ENCODE measurements at places on chromosomes 3 and 15.

DNA sequence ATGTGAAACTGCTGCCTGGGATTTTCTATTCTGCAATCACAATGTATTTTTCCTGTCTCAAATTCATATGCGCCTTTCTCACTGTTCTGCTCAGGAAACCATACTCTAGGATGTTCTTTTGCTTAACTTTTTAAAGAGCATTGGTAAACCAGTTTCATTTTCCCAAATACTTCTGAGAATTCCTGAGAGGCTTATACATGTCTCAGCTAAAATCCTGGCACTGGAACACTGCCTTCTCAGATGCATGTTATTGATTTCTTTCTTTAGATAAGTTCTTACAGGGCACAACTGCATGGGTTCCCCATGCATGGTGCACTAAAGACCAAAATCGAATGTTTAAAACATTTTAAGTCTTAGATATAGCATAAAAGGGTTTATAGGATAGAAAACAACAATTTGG lies 178.3 kb upstream of the PLSCR5 start:
- no peak for DNase-seq

DNA sequence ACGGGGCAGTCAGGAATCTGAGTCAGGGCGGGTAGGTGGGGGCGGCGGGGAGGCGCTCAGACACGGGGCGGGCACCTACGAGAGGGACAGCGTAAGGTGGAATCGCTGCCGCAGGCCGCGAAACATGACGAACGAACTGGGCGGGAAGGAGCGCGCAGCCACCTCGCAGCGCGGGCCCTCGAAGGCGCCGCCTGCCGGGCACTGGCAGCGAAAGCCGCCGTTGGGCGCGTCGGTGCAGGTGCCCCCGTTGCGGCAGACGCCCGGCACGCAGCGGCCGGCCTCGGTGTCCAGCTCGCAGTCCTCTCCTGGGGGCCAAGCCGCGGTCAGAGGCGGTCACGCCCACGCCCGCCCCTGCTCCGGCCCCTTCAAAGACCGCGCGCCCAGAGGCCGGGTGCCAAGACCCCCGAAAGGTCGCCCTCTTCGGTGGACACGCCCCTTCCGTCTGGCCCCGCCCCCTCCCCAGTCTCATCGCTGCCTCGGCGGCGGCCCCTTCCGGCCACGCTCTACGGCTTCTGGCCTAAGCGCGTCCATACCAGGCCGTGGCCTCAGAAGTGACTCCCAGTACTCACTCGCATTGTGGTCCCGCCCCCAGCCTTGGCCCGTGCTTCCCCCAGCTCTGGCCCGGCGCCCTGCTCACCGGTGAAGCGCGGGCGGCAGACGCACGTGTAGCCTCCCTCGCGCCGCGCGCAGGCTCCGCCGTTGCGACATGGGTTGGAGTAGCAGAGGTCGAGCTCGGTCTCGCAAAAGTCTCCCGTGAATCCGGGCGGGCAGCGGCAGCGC lies 6.4 kb downstream of the CELSR3 start:
- DNase-seq, result peak; percentile 73

DNA sequence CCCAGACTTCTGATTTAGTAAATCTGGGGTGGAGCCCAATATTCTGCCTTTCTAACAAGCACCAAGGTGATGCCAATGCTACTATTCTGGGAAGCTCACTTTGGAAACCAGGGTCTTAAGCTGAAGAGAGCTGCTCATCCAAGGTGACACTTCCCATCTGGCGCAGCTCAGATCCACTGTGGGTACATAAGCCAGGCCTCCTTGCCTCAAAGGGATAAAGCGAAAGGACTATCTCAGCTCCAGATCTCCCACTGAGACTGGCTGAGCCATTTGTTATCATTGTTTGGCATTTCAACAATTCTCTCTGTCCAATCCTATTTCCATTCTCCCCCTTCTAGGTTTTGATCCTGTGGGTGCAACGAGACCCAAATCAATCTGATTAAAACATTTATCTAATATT lies 323.8 kb downstream of the GBE1 start:
- no peak for DNase-seq

GRCh38 chr3:194272221-194272620 lies 78.9 kb downstream of the CPN2 start:
- DNase-seq, result no peak

GRCh38 chr15:74978503-74978902 lies 16.9 kb upstream of the SCAMP5 start:
- no peak for DNase-seq

DNA sequence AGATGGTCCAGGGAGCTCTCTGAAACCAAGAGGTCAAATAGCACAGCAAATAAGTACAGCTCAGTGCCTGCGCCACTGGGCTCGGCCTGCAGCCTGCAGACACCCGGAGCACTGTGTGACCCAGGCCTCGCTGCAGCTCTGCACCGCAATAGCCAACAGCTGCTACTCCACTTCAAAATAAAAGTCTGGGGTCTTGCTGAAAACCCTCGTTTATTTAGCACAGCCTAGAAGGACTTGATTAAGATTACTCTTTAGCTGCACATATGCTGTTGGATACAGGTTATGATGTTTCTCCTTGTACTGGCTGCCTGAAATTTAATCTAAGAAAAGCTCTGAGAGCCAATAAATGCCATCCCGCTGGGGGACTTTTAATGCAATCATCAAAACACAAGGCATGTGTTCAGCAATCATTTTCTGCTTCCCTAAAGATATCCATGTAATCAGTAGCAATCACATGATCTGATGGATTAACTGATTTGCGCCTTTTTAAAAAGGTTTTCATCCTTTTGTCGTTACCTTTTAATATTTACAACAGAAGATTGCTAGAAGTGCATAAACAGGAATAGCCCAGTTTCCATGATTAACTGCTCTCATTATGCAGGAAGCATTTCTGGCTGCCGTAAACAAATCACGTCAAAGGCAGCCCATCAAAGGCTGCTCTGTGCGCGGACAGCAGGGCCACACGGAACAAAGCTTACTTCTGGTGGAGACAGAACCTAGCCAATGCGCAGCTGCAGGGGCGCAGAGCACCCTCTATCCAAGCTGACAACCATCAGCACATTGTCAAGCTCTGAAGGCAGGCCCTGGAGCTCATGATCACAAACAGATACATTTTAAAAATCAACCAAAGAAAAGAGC lies 58.8 kb downstream of the CLASP2 start:
- DNase-seq, result no peak

DNA sequence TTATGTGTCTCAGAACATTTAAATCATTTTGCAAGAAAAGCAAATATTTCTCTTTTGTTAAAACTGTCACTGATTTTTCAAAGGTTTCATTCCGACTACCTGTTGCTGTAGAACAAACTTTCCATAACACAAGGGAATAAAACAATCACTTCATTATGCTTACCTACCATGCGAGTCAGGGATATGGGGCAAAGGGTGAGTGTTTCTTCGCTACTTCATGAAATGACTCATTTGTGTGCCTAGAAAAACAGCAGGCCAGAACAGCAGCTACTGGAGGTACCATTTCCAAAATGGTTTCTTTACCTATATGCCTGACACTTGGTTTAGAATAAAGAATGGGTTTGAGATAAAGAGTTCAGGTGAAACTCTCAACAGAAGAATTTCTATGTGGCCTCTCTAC lies 712.5 kb downstream of the PLOD2 start:
- DNase-seq, result no peak

- DNase-seq, result no peak
Observed at GRCh38 chr15:58605931-58606530, 143.5 kb downstream of the ADAM10 start.

- no peak for DNase-seq
Observed at GRCh38 chr3:140931016-140931454, 10.6 kb upstream of the SLC25A36 start.

- DNase-seq, result no peak
Observed at GRCh38 chr15:74264081-74264501, 28.0 kb downstream of the CCDC33 start.

DNA sequence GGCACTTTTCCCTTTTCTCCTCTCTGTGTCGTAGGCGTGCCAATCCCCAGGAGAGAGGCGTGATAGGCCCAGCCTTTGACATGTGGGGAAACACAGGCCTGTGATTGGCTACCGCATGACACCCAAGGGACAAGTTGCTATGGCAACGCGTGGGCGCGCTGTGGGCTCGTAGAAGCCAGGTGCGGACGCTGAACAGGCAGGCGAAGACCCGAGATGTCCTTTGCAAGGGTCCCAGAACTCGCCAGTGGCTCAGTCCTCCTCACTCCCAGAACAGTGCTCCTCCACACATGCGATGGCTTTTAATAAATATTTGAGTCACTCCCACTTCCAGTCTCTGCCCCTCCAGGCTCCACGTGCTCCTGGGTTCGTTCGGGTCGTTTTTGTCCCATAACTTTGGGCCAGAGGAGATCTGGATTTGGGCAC lies 4.2 kb downstream of the SLC51B start:
- peak; percentile 78 for DNase-seq

DNA sequence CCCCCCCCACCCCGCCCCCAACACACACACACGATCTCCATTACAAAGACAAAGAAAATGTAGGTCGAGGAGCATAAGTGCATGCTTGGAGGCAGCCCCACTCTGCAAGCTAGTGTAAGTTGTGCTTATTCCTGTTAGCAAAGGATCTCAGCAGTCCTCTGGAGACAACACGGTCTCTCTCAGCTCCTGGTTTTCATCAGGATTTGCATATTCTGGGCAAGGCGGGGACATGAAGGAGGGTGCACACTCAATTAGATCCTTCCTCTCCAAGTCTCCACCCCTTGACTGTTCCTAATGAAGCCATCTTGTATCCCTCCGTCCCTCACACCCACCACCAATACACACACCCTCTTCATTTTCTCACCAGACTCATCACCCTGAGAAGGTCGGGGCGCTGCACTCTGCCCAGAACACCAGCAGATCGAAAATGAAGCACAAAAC lies 63.8 kb downstream of the MRPL46 start:
- no peak for DNase-seq

DNA sequence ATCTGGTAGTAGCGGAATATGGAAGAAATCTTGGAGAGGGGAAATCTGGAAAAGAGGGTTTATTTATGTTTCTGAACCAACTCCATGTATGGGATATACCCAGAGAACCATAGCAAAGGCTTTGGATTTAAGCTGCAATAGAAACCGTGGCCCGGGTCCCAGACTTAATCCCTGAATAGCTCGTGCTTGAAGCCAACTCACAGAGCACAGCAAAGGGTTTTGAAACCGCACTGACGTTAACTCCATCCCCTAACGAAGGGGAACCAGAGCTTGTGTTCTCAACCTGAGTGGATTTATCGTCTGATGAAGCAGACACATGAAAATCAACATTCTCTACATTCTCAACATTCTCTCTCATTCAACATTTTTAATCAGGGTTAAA lies 154.6 kb downstream of the APBA2 start:
- no peak for DNase-seq

- no peak for DNase-seq
Observed at GRCh38 chr15:31298707-31299172, 27.9 kb upstream of the KLF13 start.

GRCh38 chr3:126745760-126746394 lies 41.8 kb downstream of the CHCHD6 start:
- no peak for DNase-seq

DNA sequence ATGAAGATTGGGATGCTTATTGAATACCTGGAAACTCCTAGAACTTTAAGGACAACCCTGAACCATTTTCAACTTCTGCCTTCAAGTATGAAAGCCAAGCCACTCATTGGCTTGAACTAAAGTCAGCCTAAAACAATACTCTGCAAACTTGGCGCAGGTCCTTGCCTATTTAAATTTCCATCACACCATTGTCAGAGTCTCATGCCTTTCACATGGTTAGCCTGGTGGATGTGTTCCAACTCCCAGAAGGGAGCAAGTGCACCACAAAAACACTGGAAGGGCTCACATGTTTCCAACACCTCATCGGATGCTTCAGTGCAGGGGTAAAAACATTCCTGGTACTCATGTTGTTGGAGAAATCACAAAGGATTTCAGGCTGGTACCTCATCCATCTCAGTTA lies 511.6 kb upstream of the MDFIC2 start:
- no peak for DNase-seq

GRCh38 chr15:60353245-60353920 lies 44.4 kb downstream of the ANXA2 start:
- DNase-seq, result no peak

DNA sequence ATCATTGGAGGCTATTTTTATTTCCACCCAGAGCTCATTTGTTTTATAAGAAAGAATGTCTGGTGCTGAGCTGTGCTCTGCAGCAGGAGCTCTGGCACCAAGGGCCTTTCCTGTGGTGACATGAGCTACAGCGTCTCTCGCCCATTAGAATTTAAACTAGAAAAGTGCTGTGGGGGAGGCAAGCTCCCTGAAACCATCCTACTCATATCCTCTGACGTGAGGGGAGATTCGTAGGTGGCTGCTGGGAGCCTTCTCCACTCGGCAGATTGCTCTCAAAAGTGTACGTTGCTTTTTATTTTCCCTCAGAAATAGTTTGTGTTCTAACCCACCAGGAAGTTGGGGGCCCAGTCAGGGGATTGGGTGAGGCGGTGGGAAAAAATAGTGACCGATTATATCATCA lies 76.3 kb upstream of the ARHGEF3 start:
- DNase-seq, result peak; percentile 16

- DNase-seq, result no peak
Observed at GRCh38 chr3:197407053-197407452, 108.6 kb upstream of the DLG1 start.

GRCh38 chr3:169383770-169384169 lies 279.7 kb downstream of the MECOM start:
- DNase-seq, result no peak

DNA sequence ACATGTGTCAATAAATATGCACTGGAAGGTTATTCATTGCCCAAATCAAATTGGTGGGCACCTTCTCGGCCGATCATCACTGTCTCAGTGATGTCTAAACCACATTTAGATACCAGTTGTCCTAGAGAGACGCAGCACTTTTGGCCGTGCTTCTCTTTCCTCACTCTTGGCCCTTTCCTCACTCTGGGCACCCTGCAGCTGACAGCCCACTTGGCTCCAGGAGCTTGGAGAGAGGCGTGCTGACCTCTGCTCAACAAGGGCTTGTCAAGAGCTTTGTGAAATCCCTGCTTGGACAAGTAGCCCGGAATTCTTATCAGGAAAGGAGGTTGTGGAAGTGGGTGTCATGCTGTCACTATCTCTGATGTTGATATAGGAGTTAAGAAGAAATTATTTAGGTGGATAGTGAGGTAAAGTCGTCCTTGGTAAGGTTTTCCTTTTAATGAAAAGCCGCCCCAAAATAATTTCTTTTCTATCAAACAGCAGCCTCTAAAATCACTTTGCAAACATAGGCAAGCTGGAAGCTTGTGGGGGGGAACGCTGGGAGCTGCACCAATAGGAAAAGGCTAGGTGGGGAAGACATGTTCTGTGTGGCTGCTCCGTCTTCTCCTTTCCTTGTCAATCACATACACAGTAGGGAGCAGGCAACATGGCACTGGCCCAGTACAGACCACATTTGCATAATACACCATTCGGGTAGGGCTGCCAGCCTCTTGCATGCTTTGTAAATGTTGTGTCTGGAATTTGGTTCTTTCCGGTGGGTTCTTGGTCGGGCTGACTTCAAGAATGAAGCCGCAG lies 126.8 kb upstream of the UBE3A start:
- no peak for DNase-seq

GRCh38 chr15:58564981-58565380 lies 133.2 kb downstream of the LIPC start:
- DNase-seq, result no peak

GRCh38 chr3:121834671-121835464 lies at the start of the genes EAF2 and IQCB1:
Gene EAF2, plus strand, starts transcription at chr3:121835209. Its CDS starts 77 bp downstream, at chr3:121835286.
Gene IQCB1, minus strand, starts transcription at chr3:121835060. Its CDS starts 6,100 bp downstream, at chr3:121828960.
- DNase-seq, result peak; percentile 95
